Stimulated activated CD8-positive, alpha-beta memory T cell treated with anti-CD3 and anti-CD28 coated beads, Interleukin-12 subunit alpha, Interleukin-12 subunit beta, amount 100 ng/mL, for 1 hour (primary cell): ENCODE measurements at places on chromosomes 5 and 9.

DNA sequence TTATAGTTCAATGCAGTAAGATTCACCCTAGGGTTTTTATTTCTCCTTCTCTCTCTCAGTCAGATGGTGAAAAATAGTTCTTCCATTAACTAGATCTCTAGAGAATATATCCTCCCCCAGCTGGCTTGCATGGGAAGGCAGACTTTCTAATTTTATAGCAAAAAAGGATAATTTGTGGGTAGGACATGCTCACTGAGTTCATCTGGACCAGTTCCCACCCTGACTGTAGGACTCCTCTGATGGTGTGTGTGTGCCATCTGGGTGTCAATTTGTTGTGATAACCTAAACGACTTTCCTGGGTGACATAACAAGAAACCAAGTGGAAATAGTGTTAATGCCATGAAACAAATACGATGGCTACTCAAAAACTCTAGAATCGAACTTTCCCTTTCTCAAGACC lies 44.9 kb downstream of the APBA1 start:
- no peak for DNase-seq

DNA sequence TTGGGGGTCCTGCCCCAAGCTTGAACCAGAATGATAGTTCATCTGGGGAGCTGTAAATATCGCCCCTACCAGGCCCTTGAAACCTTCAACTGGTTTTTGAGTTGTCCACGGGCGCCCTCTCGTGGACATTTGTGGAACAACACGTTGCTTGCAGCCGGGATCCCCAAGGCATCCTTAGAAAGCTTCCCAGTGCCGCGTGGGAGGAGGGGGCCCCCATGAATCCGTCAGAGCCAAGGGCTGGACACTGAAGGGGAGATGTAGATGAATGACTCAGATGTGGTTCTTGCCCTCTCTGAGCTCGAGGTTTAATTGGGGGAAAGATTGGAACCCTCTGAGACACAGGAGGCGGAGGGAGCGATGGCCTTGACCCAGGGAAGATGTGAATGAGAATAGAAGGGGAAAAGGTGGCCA lies 31.8 kb upstream of the ORM1 start:
- peak; percentile 64 for DNase-seq

DNA sequence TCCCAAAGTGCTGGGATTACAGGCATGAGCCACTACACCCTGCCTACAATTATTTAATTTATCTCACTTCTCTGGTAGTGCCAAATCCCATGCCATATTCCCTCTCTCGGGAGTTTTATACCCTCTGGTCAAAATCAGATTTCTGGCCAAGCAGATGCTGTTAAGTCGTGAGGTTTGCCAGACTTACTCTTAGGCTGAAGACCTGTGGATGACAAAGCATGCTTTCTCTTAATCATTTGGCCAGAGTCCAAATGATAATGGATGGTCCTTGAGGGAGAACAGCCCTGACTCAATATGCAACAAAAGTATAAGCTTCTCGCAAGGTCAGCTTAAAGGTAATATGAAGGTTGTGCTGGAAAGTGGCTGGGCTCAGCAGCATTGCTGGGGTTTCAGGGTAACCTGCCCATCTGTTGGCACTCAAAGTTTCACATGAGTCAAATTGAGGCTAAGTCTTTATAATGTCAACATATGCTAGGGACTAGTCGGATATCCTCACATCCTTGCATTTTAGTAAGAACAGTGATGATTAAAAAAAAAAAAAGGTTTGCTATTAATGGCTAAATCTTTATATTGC lies 280.1 kb downstream of the KIF4B start:
- DNase-seq: no peak

DNA sequence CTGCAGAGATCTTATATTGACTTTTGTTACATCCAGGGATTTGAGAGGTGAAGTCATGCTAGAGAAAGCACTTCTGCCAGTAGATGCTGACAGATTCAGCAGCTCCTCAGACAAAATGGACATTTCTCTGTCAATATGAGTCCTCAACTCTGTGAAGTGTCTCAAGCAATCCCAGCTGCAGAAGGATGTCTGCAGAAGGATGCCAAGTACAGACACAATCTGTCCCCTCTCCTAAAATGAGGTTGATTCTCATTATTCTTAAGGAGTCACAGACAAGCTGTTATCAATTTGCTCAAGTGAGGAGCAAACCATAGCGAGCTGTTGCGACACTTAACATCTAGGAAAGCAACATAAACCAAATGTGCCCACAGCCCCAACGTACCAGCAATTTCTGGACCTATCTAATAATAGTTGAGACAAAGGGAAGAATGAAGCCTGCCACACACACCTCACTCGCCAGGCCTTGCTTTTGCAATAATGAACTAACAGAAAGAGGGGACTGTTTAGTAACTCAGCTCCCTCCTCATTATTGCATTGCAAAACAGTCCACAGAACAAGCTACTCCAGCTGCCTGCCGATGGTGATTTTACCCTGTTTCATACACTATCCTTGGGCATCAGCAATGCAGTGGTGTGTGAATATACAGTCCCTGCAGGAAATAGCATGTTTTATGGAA lies 364.2 kb upstream of the PDE4D start:
- no peak for DNase-seq

DNA sequence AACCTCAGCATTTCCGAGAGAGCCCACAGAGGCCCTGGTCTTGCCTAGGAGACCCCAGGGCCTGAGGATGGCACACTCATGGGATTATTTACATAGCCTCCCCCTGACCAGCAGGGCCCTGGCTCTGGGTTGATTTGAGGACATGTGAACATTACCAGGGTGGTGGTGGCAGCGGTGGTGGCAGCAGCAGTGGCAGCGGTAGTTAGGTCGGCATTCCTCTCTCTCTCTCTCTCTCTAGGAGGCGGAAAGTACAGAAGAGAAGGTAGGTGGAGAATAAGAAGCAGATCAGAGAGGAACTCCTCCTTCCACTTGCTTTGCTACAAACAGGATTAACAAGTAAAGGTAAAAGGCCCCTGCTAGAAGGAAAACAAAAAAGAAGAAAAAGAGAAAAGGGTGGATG lies 39.3 kb downstream of the B4GALT1 start:
- DNase-seq: no peak

DNA sequence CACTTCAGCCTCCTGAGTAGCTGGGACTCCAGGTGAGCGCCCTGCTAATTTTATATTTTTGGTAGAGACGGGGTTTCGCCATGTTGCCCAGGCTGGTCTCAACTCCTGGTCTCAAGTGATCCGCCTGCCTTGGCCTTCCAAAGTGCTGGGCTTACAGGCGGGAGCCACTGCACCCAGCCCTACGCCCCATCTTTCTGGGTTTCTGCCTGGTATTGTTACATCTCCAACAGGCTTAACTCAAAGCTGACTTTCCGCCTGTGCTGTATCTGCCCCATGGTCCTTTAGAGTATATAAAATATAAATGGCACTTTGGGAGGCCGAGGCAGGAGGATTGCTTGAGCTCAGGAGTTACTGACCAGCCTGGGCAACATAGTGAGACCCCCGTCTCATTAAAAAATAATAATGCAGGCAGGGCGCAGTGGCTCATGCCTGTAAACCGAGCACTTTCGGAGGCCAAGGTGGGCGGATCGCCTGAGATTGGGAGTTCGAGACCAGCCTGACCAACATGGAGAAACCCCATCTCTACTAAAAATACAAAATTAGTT lies 36.5 kb upstream of the GLDC start:
- DNase-seq: no peak

- DNase-seq: no peak
Measured at GRCh38 chr5:8234179-8234770, 365.3 kb downstream of the MTRR start.

DNA sequence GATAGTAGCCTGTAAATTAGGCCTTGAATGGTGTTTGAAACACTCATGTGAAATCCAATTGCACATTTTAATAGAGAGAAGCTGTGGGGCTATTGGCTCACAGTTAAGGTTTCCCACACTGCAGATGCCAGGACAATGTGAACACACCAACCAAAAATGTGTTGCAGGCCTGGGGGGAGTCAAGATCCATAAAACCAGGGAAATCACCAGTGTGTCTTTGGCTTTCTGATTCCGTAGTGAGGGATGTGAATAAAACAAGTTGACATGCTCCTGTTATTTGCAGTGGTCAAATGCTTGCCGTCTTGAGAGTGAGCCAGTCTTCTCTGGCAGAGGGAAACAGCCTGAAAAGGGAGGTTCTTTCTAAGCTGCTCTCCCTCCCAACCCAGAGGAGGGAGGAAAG lies 79.0 kb downstream of the ZNF462 start:
- DNase-seq: no peak

DNA sequence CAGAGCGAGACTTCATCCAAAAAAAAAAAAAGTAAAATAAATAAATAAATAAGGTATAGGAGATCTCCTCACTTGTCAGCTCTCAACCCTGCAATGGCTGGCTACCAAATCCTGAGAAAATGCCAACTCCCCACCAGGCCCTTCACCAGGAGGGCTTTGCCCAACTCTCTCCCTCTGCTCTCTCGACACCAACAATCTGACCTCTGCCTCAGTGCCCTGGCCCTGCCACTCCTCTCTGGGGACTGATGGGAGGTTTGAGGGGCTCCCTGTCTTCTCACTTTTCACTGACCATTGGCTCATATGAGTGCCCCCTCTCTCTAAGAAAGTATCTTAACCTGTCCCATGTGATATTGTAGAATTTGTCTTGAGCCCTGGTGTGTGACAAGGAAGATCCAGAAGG lies 52.6 kb upstream of the SH3PXD2B start:
- no peak for DNase-seq

- no peak for DNase-seq
Measured at GRCh38 chr9:88303721-88304451, 84.4 kb upstream of the SPIN1 start.

GRCh38 chr5:147464211-147464610 lies 45.7 kb downstream of the DPYSL3 start:
- no peak for DNase-seq

- no peak for DNase-seq
Measured at GRCh38 chr9:38107405-38107804, 38.4 kb upstream of the SHB start.

- DNase-seq: no peak
Measured at GRCh38 chr5:32083981-32084430, 90.1 kb downstream of the GOLPH3 start.

- DNase-seq: no peak
Measured at GRCh38 chr9:98973171-98973570, 29.5 kb downstream of the COL15A1 start.

GRCh38 chr9:106291786-106292185 lies 571.2 kb upstream of the ZNF462 start:
- DNase-seq: no peak

GRCh38 chr9:137639303-137640051 lies 20.7 kb downstream of the EHMT1 start:
- no peak for DNase-seq

GRCh38 chr9:78248635-78249034 lies 12.8 kb downstream of the CEP78 start:
- no peak for DNase-seq

DNA sequence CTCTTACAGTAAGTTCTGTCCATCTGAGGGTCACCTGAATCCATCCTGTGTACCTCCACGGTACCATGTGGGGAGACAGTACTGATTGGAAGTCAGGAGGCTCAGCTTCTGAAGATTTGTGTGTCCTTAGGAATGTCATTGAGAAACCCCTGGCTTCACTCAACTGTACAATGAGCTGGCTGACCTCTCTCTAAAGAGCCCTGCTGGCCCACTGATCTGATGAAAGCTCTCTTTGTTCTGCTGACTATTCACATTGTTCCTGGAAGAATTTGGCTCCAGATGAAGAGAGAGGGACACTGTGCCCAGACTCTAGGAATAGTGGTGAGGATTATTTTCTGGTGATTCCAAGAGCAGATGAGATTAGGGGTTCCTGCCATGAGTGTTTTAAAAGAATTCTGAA lies 141.2 kb downstream of the LURAP1L start:
- no peak for DNase-seq

GRCh38 chr5:132777209-132778069 lies at the start of gene SEPTIN8:
Gene SEPTIN8 (minus strand): TSS chr5:132777239. CDS start chr5:132777137, 102 bp downstream.
- no peak for DNase-seq

GRCh38 chr9:82457891-82458290 lies 469.3 kb downstream of the SPATA31D1 start:
- DNase-seq: no peak

- DNase-seq: no peak
Measured at GRCh38 chr5:124596595-124597421, 149.6 kb downstream of the ZNF608 start.

DNA sequence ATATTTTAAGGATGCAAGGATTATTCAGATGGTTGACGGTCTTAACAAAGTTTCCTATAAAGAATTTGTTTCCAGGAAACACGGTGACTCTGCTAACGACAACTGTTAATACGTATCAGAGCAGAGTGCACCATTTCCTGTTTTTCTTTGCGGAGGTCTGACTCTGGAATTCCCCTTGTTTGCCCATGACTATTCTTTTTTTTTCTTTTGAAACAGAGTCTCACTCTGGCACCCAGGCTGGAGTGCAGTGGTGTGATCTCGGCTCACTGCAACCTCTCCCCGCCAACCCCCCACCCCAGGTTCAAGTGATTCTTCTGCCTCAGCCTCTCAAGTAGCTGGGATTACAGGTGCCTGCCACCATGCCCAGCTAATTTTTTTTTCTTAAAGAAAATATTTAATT lies 115.9 kb downstream of the CDC42SE2 start:
- DNase-seq: peak; percentile 37

GRCh38 chr5:126251024-126251423 lies 172.2 kb upstream of the GRAMD2B start:
- no peak for DNase-seq

DNA sequence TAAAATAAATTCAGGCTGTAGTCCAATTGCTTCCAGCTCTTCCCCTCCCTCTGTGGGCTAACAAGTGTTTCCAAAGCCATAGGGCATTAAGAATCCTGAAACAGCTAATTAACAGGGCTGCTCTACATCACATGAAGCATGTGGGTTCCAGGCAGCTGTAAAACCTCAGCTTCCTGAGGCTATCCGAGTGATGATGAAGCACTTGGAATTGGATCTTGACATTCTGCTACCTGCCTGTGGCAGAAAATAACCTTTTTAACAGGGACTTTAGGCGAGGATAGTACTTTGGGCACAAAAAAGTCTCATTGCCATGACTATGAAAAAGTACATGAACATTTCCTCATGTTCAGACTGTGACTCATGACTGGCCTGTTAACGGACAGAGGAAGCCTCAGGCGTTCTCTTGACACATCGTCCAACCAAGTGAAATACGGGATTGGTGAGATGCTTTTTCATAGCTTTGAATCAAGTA lies 107.2 kb downstream of the PDE4D start:
- no peak for DNase-seq

GRCh38 chr5:5419291-5420210 lies 2.9 kb upstream of the ICE1 start:
- no peak for DNase-seq
